ENCODE measurements at places on chromosomes 16 and 17. TPM values are rescaled to one million over a fixed set of nuclear protein-coding genes. Genes with fewer than 3 reads are reported as not detected.

Gene SLFN11
- 53.2 TPM for total RNA-seq

Gene RNPS1
- 109 TPM for total RNA-seq

Gene TBX4
- 29.3 TPM for total RNA-seq

Gene RNF43
- total RNA-seq, result 13.4 TPM

Gene QPRT
- 21.9 TPM for total RNA-seq

Gene DVL2
- 36.9 TPM for total RNA-seq

Gene MYH1
- 0.05 TPM for total RNA-seq

Gene PRKAR1A
- 376 TPM for total RNA-seq

Gene TERB1
- total RNA-seq, result not detected

Gene OTOP2
- not detected for total RNA-seq

Gene KRT12
- not detected for total RNA-seq

Gene PPP1R27
- total RNA-seq, result not detected

Gene MT1G
- total RNA-seq, result 2.7 TPM

Gene TLCD3B
- not detected for total RNA-seq

Gene PLLP
- 50.6 TPM for total RNA-seq

Gene KRT36
- not detected for total RNA-seq

Gene CMTM2
- total RNA-seq, result 0.52 TPM

Gene SECTM1
- 36.8 TPM for total RNA-seq

Gene HASPIN
- 1.9 TPM for total RNA-seq

Gene GAS2L2
- total RNA-seq, result 0.35 TPM

Gene AARS1
- 111 TPM for total RNA-seq

Gene EZH1
- total RNA-seq, result 31.5 TPM

Gene NOD2
- total RNA-seq, result 15.2 TPM

Gene OR4D2
- not detected for total RNA-seq

Measured in left lung (tissue), 14 donors.